ENCODE measurements at places on chromosomes 13 and 19.

DNA sequence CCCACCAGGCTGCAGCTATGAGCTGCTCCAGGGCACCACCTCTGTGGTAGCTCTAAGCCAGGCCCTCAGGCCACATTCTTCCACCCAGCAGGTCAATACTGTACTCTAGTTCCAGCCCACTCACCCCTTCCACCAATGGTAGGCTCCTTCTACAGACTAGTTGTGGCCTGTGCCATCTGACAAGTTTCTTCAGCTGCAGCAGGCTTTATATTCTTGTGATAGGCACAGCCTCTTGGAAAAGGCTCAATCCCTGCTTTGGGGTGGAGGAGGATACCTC is 8.5 kb downstream of the MICU2 start:
- DNase-seq, result no peak

- no peak for DNase-seq
Measured at GRCh38 chr13:97015661-97016350, 21.5 kb upstream of the OXGR1 start.

DNA sequence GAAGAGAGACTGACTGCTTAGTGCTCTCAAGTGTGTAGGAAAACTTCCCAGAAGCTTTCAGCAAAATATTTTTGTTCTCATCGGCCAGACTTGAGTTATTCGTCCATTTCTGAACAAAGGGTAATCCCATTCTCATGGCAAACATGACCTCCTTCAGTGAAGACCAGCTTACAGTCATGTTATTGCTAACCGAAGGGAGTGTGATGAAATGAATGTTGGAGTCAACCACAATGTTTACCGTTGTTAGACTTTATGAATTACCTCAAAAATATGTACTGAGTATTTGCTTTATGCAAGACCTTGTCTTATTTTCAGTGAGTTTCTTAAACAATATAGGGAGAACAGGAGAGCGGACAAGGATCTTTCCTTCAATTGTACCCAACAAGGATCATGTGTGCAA is 228.6 kb downstream of the LMO7 start:
- no peak for DNase-seq

GRCh38 chr19:32878988-32879387 is 9.4 kb upstream of the SLC7A9 start:
- no peak for DNase-seq

GRCh38 chr19:35560677-35561076 is 2.8 kb downstream of the ATP4A start:
- DNase-seq, result no peak

GRCh38 chr13:85615031-85615430 is 184.2 kb downstream of the SLITRK6 start:
- no peak for DNase-seq

DNA sequence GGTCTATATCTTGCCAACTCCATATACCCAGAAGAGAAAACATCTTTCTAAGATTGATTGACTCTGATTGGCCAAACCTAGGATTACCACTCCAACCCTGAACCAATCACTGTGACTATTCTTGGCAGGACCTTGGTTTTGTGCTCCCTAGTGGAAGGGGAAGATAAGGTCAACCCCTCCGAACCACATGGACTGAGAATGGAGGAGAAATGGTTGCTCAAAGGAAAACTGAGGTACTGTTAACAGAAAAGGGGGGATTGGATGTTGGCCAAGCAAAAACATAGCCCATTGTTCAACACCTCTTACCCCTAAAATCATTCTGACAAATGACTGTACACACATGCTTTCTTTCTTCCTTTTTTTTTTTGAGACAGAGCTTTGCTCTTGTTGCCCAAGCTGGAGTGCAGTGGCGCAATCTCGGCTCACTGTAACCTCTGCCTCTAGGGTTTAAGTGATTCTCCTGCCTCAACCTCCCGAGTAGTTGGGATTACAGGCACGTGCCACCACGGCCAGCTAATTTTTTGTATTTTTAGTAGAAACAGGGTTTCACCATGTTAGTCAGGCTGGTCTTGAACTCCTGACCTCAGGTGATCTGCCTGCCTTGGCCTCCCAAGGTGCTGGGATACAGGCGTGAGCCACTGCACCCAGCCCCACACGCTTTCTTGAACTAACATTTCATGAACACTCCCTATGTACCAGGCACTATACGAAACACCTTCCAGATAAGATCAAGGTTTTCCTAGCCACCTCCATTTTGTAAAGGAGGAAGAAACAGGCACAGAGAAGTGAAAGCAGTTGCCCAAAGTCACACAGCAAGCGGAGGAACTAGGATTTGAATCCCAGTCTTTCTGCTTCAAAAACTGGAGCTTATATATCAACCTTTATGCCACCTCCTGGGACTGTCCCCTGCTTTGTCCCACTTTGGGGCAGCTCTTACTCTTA is 6.5 kb downstream of the MEIOSIN start:
- no peak for DNase-seq

- DNase-seq, result no peak
Measured at GRCh38 chr13:26544707-26545106, 12.8 kb upstream of the WASF3 start.
